ENCODE measurements at places on chromosomes 11 and 22. TPM values are rescaled to one million over a fixed set of nuclear protein-coding genes. Genes with fewer than 3 reads are reported as not detected.

DTX4 gene
- 9.2 TPM for total RNA-seq

DDTL gene
- total RNA-seq = 1.5 TPM

ZDHHC24 gene
- total RNA-seq = 13.9 TPM

CCDC87 gene
- 0.30 TPM for total RNA-seq

MS4A7 gene
- 9.5 TPM for total RNA-seq

OR52A1 gene
- total RNA-seq = not detected

CTR9 gene
- 31.0 TPM for total RNA-seq

BCO2 gene
- 2.5 TPM for total RNA-seq

OR5B21 gene
- total RNA-seq = not detected

TPBGL gene
- not detected for total RNA-seq

PRG3 gene
- total RNA-seq = not detected

DNA sequence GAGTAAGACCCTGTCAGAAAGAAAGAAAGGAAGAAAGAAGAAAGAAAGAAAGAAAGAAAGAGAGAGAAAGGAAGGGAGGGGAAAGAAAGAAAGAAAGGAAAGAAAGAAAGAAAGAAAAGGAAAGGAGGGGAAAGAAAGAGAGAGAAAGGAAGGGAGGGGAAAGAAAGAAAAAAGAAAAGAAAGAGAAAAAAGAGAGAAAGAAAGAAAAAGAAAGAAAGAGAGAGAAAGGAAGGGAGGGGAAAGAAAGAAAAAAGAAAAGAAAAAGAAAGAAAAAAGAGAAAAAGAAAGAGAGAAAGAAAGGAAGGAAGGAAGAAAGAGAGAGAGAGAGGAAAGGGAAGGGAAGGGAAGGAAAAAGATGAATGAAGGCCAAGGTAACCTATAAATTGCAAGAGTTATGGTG lies 47.2 kb upstream of the SLC22A12 start:
- H3K4me3 ChIP-seq = no peak overlapping the region
- H3K4me1 ChIP-seq = peaks cover 16% of the 10 kb centered on the region
- H3K27me3 ChIP-seq = peaks cover 10% of the 10 kb centered on the region

DNA sequence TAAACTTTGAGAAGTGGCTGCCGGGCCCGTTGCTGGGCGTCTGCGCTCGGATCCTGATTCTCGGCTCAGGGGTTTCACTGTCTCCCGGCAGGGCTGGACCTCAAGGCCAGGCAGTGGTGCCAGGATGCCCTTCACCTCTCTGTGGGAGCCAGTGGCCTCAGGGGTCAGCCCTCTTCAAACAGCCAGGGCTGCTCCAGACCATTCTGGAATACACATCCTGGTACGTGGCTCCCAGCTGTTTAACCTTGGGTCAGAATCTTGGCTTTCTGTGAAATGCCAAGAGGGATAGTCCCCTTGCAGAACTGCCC lies 70.5 kb downstream of the MPPED1 start:
- H3K27me3 ChIP-seq = peaks cover 6% of the 10 kb centered on the region
- no peak overlapping the region for H3K27ac ChIP-seq
- no peaks in the 10 kb centered on the region for H3K4me1 ChIP-seq
- H3K4me3 ChIP-seq = no peak overlapping the region
- no peak for DNase-seq

DNA sequence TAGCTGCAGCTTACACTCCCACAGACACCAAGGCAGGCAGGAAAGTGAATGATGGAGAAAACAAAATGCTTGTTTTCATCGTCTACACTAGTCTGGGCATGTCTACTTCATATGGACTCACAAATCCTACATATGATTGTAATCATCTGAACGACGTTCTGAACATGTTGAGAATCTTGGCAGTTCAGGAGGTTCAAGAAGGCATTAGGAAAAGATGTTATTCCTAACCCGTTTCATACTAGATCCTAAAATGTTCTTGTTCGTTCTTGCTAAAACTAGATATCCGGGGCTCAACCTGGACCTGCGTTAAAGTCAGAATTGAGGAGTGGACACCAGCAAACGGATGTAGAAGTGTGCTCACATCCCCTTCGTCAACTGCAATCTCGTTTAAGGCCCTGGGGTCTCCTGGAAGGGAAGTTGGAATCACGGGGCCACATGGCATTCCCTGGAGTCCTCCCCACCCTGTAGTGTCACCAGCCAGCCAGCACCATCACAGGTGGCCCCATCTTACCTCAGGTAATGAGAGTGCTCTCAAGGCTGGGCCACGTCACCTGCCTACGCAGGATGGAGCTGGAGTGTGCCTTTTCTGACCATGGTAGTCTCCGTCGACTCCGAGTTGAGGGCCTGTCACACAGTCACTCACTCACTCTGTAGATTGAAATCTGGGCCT lies 37.3 kb downstream of the C11orf58 start:
- H3K4me1 ChIP-seq = peaks cover 27% of the 10 kb centered on the region
- no peak overlapping the region for H3K4me3 ChIP-seq
- H3K27me3 ChIP-seq = no peaks in the 10 kb centered on the region
- H3K27ac ChIP-seq = no peak overlapping the region
- H3K36me3 ChIP-seq = no peaks in the 10 kb centered on the region

DNA sequence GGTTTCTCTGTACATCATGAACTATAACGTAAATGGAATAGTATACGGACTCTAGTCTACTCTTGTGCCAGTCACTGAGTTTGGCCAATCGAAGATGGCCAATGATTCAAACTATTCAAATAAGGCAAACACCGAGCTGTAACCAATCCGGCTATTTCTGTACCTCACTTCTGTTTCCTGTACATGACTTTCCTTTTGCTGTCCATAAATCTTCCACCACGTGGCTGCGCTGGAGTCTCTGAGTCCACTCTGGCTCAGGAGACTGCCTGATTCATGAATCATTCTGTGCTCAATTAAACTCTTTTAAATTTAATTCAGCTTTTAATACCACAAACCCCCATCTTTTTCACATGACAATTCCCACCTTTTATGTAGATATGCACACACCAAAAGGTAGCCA lies 1.5 kb upstream of the JAML start:
- peaks cover 4% of the 10 kb centered on the region for H3K27me3 ChIP-seq
- H3K27ac ChIP-seq = no peak overlapping the region
- DNase-seq = no peak
- H3K4me1 ChIP-seq = no peaks in the 10 kb centered on the region
- H3K4me3 ChIP-seq = no peak overlapping the region
- no peaks in the 10 kb centered on the region for H3K36me3 ChIP-seq

DNA sequence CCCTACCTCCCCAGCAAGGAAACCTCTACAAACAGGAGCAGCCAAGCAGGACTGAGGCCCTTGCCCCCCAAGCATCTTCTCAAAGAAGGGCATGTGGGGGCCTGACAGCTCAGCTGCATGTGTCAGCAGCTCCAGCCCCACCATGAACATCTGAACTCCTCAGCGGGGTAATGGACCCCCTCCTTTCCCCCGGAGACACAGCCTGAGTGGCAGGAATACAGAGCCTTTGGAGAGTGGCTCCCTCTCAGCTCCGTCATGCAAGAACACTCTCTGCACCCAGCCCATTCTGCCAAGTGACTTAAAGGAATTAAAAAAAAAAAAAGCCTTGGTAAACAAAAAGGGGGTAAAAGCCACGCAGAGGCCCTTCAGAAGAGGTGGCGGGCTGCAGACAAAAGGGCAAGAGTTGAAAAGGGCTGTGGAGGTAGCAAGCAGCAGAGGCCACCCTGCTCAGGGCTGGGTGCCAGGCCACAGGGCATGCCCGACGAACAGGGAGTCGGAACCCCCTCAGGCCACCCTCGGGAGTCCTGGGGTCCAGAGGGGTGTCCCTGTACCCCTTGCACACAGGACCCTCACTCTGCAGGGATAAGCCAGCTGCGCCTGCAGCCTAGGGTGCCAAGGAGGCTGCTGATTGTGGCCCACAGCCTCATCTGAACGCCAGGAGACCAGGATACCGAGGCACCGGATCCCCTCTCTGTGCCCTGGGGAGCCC lies 62.5 kb downstream of the MACROD1 start:
- H3K27me3 ChIP-seq = no peaks in the 10 kb centered on the region
- no peak overlapping the region for H3K4me3 ChIP-seq
- DNase-seq = no peak
- peaks cover 13% of the 10 kb centered on the region for H3K4me1 ChIP-seq
- no peak overlapping the region for H3K27ac ChIP-seq
- H3K36me3 ChIP-seq = no peaks in the 10 kb centered on the region

DNA sequence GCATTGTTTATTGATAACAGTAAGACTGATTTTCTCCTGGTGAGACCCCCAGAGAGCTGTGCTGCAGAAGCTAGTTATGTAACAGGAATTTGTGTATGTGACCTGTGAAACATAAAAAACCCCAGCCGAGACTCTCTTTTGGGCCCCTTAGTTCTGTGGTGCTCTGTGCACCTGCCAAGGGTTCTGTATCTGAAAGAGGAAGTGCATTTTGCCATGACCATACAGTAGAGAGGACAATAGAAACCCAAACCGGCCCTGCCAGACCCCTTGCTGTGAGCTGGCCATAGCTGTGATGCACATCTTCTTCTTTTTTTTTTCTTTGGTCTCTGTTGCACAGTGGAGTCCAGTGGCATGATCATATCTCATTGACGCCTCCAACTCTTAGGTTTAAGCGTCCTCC lies 31.4 kb upstream of the APOL5 start:
- no peak overlapping the region for H3K27ac ChIP-seq
- no peak for DNase-seq
- no peak overlapping the region for H3K4me3 ChIP-seq
- no peaks in the 10 kb centered on the region for H3K4me1 ChIP-seq

DNA sequence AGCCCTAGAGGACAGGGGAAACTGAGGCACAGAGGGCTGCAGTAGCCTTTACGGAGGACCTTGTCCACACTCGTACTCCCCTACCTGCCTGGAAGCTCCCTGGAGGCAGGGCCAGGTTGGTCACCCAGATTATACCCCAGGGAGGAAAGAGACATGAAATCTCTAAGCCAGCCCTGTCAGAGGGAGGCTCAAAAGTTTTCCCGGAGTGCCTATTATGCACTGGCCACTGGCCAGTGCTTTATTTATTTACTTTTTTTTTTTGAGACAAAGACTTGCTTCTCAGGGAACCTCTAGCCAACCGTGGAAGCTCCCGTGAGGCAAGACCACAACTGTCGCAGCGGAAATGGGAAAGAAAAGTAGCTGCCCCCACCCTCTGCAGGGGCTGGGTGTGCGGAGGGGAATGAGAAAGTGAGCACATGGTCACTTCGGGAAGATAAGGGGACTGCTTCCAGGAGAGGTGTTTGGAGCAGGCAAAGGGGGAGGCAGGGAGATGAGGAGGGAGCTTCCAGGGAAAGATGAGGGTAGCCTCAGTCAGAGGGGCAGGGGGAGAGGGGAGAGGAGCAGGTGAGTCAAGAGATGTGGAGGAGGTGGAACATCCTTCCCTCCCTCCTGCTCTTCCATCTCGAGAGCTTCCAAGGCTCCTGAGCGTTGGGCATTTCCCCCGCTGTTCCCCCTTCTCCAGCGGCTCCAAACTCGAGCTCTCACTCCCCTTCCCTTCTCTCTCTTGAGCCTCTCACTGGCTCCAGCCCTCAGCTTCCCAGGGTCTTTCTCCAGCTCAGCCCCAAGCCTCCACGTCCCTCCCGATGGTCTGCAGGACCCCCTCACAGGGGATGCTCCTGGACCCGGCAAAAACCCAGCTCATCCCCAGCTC lies 4.3 kb downstream of the IL2RB start:
- no peak overlapping the region for H3K27ac ChIP-seq
- H3K4me1 ChIP-seq = peaks cover 33% of the 10 kb centered on the region
- peak overlapping the region; percentile 5 for H3K4me3 ChIP-seq
- H3K36me3 ChIP-seq = no peaks in the 10 kb centered on the region
- peaks cover 4% of the 10 kb centered on the region for H3K27me3 ChIP-seq

DNA sequence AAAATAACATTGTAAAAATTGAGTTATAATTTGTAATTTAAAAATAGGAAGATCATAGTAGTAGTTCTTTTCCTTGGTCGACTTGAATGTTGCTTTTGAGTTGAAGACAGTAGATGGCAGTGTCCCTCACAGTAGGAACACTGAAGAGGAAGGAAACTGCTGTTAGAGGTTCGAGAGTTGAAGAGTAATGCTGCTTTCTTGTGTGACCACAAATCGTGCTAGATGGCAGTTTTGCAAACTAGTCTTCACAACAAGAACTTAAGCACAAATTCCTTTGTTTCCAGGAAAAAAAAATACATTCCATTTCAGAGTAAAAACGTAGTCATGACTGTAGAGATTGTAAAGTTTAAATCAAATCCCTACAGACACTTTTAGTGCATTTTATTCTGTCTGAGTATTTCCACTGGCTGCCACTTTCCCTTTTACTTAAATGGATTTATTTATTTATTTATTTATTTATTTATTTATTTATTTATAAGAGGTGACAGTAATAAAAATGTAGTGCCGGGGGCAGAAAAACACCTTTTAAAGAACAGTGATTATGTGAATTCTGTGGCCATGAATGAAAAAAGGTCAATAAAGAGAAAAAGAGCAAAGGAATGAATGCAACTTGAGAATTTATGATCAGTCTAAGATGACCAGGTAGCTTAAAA lies 54.6 kb downstream of the SPECC1L start:
- peaks cover 8% of the 10 kb centered on the region for H3K4me1 ChIP-seq
- H3K4me3 ChIP-seq = no peak overlapping the region
- H3K27ac ChIP-seq = no peak overlapping the region

- no peak overlapping the region for H3K4me3 ChIP-seq
- H3K4me1 ChIP-seq = no peaks in the 10 kb centered on the region
- no peak overlapping the region for H3K27ac ChIP-seq
- H3K27me3 ChIP-seq = peaks cover 6% of the 10 kb centered on the region
These were observed 7.1 kb upstream of the RASD2 start for GRCh38 chr22:35533365-35534029.

DNA sequence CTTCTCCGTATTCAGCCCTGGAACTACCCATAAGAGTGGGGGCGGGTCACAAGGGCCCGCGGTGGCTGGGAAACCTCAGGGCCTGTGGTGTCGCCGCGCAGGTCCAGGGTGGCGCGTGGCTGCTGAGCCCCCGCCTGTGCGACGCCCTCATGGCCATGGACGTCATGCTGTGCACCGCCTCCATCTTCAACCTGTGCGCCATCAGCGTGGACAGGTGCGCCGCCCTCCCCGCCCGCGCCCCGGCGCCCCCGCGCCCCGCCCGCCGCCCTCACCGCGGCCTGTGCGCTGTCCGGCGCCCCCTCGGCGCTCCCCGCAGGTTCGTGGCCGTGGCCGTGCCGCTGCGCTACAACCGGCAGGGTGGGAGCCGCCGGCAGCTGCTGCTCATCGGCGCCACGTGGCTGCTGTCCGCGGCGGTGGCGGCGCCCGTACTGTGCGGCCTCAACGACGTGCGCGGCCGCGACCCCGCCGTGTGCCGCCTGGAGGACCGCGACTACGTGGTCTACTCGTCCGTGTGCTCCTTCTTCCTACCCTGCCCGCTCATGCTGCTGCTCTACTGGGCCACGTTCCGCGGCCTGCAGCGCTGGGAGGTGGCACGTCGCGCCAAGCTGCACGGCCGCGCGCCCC lies 2.4 kb downstream of the DRD4 start:
- H3K4me1 ChIP-seq = peaks cover 27% of the 10 kb centered on the region
- H3K4me3 ChIP-seq = peak overlapping the region; percentile 16
- H3K27ac ChIP-seq = no peak overlapping the region

GRCh38 chr22:25110846-25111578 lies 88.6 kb upstream of the CRYBB3 start:
- peaks cover 6% of the 10 kb centered on the region for H3K36me3 ChIP-seq
- peaks cover 50% of the 10 kb centered on the region for H3K4me1 ChIP-seq
- peak overlapping the region; percentile 63 for H3K4me3 ChIP-seq
- H3K27me3 ChIP-seq = no peaks in the 10 kb centered on the region
- DNase-seq = no peak

- H3K4me1 ChIP-seq = peaks cover 14% of the 10 kb centered on the region
- peak overlapping the region; percentile 49 for H3K4me3 ChIP-seq
- peaks cover 33% of the 10 kb centered on the region for H3K27me3 ChIP-seq
- no peak for DNase-seq
These were observed 92.0 kb upstream of the KCNQ1OT1 start for GRCh38 chr11:2791521-2792380.
